ENCODE measurements at places on chromosomes 1 and 21. TPM values are rescaled to one million over a fixed set of nuclear protein-coding genes. Genes with fewer than 3 reads are reported as not detected.
A peak's percentile ranks its signal among the peaks of the same experiment; 100 is the strongest.

- H3K27ac ChIP-seq, result no peak overlapping the region
- no peaks in the 10 kb centered on the region for H3K27me3 ChIP-seq
- H3K36me3 ChIP-seq, result no peaks in the 10 kb centered on the region
Observed at GRCh38 chr1:116331523-116331922, 41.5 kb upstream of the ATP1A1 start.

The SUSD4 gene
- total RNA-seq, result 0.59 TPM

DNA sequence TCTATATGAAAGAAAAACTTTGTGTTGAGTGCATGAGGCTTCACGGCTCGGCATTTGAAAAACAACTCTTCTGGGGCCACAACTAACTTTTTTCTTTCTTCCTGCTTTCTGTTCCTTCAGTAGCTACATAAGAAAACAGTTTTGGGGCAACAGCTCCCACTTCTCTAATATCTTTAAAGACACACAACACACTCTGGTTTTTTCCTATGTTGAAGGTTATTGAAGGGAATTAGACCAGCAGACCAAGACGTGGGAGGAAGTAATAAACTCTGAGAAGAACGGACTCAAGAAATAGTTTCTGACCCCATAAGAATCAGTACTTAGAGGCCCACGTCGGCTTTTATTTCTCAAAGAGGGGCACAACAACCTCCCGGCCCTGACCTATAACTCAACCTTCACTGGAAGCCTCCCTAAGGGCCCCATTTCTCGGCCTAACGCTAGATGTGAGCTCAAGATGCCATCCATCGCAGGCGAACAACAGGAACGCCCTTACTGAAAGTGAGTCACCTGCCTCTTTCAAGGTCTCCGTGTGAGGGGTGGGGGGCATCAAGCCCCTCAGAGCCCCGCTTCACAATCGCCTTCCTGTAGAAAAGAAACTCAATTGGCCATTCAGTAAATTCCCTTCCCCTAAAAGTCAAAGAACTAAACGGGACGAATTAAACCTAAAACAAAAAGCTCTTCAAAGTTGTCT is 844 bp downstream of the ZMYM6 start:
- H3K36me3 ChIP-seq, result no peaks in the 10 kb centered on the region
- H3K4me3 ChIP-seq, result peak overlapping the region; percentile 78
- H3K4me1 ChIP-seq, result peaks cover 17% of the 10 kb centered on the region
- H3K27me3 ChIP-seq, result no peaks in the 10 kb centered on the region
- DNase-seq, result no peak

The RNU1-4 gene
- 1,685 TPM for total RNA-seq

- DNase-seq, result no peak
- peaks cover 76% of the 10 kb centered on the region for H3K4me1 ChIP-seq
- no peaks in the 10 kb centered on the region for H3K36me3 ChIP-seq
- no peak overlapping the region for H3K27ac ChIP-seq
- H3K27me3 ChIP-seq, result no peaks in the 10 kb centered on the region
- no peak overlapping the region for H3K4me3 ChIP-seq
Observed at GRCh38 chr1:26858891-26859640, 3.9 kb upstream of the SFN start.

- no peak overlapping the region for H3K4me3 ChIP-seq
- no peak overlapping the region for H3K27ac ChIP-seq
- DNase-seq, result no peak
- H3K4me1 ChIP-seq, result no peaks in the 10 kb centered on the region
- H3K36me3 ChIP-seq, result no peaks in the 10 kb centered on the region
- H3K27me3 ChIP-seq, result no peaks in the 10 kb centered on the region
Observed at GRCh38 chr1:95547005-95547404, 313.0 kb downstream of the RWDD3 start.

DNA sequence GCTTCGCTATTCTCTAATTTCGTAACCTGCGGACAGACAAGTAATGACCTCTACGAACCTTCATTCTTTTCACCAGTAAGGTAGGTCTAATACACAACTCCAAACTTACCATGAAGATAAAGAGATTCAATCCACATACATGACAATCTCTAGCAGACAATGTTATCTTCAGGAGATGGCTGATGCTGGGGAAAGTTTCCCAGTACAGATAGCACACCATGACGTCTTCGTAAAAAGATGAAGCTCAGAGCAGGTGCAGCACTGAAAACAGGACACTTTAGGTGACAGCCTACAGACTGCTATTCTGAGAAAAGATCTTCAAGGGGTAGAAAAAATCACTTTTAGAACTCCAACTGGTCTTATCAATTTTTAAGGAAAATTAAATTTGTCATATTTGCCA is 41.3 kb downstream of the ZNF281 start:
- no peak overlapping the region for H3K27ac ChIP-seq
- no peak for DNase-seq
- H3K27me3 ChIP-seq, result no peaks in the 10 kb centered on the region
- peaks cover 5% of the 10 kb centered on the region for H3K4me1 ChIP-seq

DNA sequence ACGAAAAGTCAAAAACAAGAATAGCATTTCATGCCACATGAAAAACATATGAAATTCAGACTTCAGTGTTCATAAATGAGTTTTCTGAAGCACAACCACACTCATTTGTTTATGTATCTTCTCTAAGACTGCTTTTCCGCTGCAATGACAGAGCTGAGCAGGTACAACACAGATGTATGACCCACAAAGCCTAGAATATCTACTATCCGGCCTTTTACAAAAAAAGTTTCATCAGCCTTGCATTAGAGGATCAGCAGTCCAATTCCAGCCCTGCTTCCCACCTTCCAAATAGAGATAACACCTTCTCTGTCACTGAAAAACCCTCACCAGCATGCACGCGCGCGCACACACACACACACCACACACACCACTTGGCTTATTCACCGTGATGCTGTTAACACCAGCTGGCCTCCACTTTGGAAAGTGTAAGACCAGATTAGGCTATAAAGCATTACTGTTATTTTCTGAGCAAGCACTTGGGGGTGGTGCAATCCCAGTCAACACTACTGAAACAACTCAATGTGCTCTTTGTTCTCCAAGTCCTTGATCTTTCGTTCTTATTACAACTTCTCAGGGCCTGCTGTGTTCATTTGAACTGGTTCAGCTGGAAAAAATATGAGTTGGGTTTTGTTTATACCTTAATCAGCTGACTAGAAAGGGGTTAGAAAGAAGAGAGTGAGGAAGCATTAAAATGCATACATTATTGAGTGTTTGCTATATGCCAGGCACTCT is 90.0 kb downstream of the GLUL start:
- peak; percentile 42 for DNase-seq
- no peak overlapping the region for H3K27ac ChIP-seq
- no peaks in the 10 kb centered on the region for H3K36me3 ChIP-seq
- H3K27me3 ChIP-seq, result no peaks in the 10 kb centered on the region

The CSTB gene
- 57.5 TPM for total RNA-seq

The LORICRIN gene
- total RNA-seq, result not detected

GRCh38 chr1:193520472-193520871 is 334.1 kb upstream of the B3GALT2 start:
- H3K4me1 ChIP-seq, result no peaks in the 10 kb centered on the region
- H3K27me3 ChIP-seq, result no peaks in the 10 kb centered on the region
- no peak overlapping the region for H3K4me3 ChIP-seq
- H3K36me3 ChIP-seq, result no peaks in the 10 kb centered on the region

- H3K27me3 ChIP-seq, result no peaks in the 10 kb centered on the region
- no peak overlapping the region for H3K27ac ChIP-seq
- peaks cover 11% of the 10 kb centered on the region for H3K4me1 ChIP-seq
- H3K36me3 ChIP-seq, result no peaks in the 10 kb centered on the region
Observed at GRCh38 chr1:93851327-93851712, 27.7 kb downstream of the DNTTIP2 start.

The S100A8 gene
- 1.4 TPM for total RNA-seq

GRCh38 chr1:82125119-82125518 is 324.4 kb downstream of the ADGRL2 start:
- no peak overlapping the region for H3K27ac ChIP-seq
- no peaks in the 10 kb centered on the region for H3K4me1 ChIP-seq
- H3K27me3 ChIP-seq, result no peaks in the 10 kb centered on the region
- DNase-seq, result no peak
- no peak overlapping the region for H3K4me3 ChIP-seq
- no peaks in the 10 kb centered on the region for H3K36me3 ChIP-seq

GRCh38 chr1:44723064-44723463 is 7.9 kb downstream of the RNU5D-1 start:
- no peak overlapping the region for H3K27ac ChIP-seq
- H3K4me1 ChIP-seq, result peaks cover 46% of the 10 kb centered on the region
- no peaks in the 10 kb centered on the region for H3K27me3 ChIP-seq
- H3K36me3 ChIP-seq, result no peaks in the 10 kb centered on the region
- DNase-seq, result no peak

- H3K36me3 ChIP-seq, result 0 out of 2 replicates have a peak, but pooled peaks cover 3% of the 10 kb centered on the region
- no peaks in the 10 kb centered on the region for H3K27me3 ChIP-seq
- H3K27ac ChIP-seq, result no peak overlapping the region
- no peak for DNase-seq
- H3K4me1 ChIP-seq, result peaks cover 5% of the 10 kb centered on the region
Observed at GRCh38 chr1:17633654-17634053, 94.2 kb downstream of the ARHGEF10L start.

DNA sequence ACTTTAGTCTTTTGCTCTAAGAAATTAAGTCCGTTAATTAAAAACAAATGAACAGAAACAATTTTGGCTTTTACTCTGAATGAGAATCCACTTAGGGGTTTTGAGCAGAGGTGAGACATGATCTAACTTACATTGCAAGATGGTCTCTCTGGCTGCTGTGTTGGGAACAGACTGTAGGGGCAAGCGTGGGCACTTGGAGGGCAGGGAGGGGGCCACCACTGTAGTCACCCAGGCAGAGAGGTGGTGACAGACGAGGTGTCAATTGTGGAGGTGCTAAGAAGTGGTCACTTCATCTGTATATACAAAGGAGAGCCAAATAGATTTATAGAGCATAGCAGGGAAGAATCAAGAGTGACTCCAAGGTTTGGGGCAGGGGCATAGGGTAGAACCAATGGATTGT is 71.1 kb upstream of the IRF2BP2 start:
- H3K36me3 ChIP-seq, result no peaks in the 10 kb centered on the region
- DNase-seq, result no peak
- no peak overlapping the region for H3K27ac ChIP-seq
- no peaks in the 10 kb centered on the region for H3K27me3 ChIP-seq
- H3K4me3 ChIP-seq, result no peak overlapping the region
- peaks cover 12% of the 10 kb centered on the region for H3K4me1 ChIP-seq

DNA sequence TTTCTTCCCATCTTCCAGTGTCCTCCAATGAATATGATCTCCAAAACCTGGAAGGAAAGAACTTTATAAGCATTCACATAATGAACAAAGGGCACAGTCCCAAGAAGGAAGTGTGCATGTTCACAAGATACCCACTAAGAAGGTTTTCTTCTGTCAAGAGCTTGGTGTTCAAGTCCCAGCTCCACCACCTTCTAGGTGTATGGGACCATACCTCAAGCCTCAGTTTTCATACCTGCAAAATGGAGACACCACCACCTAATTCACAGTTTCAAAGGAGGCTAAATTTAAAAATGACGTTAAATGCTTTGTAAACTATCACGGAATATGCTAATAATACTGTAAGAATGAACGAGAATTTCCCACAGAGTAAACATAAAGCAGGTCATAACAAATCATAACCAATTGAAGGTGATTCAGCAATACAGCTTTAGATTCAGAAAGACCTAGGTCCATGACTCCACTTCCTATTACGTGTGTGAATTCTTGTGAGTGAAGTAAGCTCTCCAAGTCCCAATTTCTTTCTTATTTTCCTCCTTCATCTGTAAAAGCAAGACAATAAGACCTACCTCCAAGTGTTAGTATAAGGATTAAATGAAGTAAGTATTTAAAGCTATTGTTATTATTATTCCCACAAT is 8.1 kb upstream of the KTI12 start:
- no peaks in the 10 kb centered on the region for H3K4me1 ChIP-seq
- no peak overlapping the region for H3K27ac ChIP-seq
- peaks cover 7% of the 10 kb centered on the region for H3K36me3 ChIP-seq
- H3K27me3 ChIP-seq, result no peaks in the 10 kb centered on the region
- H3K4me3 ChIP-seq, result no peak overlapping the region

- no peak overlapping the region for H3K4me3 ChIP-seq
- no peaks in the 10 kb centered on the region for H3K4me1 ChIP-seq
- no peak overlapping the region for H3K27ac ChIP-seq
- no peaks in the 10 kb centered on the region for H3K27me3 ChIP-seq
Observed at GRCh38 chr21:32739946-32740345, 12.1 kb upstream of the SYNJ1 start.

GRCh38 chr1:33317354-33317753 is 3.5 kb downstream of the A3GALT2 start:
- H3K36me3 ChIP-seq, result no peaks in the 10 kb centered on the region
- H3K27me3 ChIP-seq, result no peaks in the 10 kb centered on the region
- H3K27ac ChIP-seq, result no peak overlapping the region
- no peak for DNase-seq
- no peak overlapping the region for H3K4me3 ChIP-seq

- no peaks in the 10 kb centered on the region for H3K27me3 ChIP-seq
- H3K27ac ChIP-seq, result no peak overlapping the region
- H3K4me1 ChIP-seq, result peaks cover 17% of the 10 kb centered on the region
- H3K4me3 ChIP-seq, result no peak overlapping the region
- H3K36me3 ChIP-seq, result no peaks in the 10 kb centered on the region
- no peak for DNase-seq
Observed at GRCh38 chr1:58548371-58548770, 1.8 kb upstream of the OMA1 start.

The ANKRD13C gene
- 21.1 TPM for total RNA-seq

DNA sequence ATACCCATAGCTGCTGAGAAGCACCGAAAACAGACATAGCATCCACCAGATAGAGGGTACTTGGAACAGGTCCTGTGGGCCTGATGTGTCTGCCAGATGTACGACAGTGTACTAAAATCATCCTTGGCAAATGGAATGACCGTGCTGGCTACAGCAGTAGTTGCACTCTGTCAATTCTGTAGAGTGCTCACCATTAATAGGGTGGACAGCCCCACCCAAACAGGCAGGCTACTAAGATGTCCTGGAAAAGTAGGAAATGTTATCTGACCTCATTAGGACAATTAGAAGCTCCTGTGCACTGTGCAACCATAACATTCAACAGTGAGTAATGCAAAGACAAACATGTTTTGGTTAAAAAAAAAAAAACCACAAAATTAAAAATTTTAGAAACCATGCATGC is 106.2 kb downstream of the PTPN14 start:
- H3K27me3 ChIP-seq, result no peaks in the 10 kb centered on the region
- peaks cover 65% of the 10 kb centered on the region for H3K4me1 ChIP-seq
- no peaks in the 10 kb centered on the region for H3K36me3 ChIP-seq
- no peak for DNase-seq

DNA sequence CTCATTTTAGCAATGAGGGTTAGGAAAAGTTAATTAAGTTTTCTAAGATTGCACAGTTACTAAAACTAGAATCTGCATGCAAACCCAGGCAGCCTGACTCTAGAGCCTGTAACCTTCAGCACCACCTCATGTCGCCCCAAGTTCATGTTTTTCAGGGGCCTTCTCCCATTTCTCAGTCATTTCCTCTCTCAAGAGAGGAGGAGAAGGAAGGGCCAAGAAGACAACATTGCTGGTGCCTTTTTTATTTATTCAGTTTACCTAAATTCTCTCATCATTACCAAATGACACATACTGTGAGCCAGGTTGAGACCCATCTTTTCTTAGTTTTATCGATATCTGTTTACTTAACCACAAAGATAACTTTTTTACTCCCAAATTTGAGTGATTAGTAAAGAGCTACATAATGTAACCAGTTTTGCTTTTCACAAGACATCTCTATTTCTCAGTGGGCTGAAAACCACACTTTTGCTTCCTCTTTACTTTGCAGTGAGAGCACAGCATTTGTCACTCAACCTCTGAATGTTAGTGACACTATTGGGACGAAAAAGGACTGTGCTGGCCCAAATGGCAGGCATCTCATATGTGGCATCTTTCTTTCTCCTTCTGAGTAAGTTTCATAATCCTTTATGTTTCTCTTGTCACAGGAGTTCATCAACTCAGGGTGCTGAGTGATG is at the start of gene CD101:
CD101 (plus strand) TSS at position 507 of the 674 bp plus-strand sequence; CDS start at position 565, 58 bp downstream.
- H3K27me3 ChIP-seq, result no peaks in the 10 kb centered on the region
- no peaks in the 10 kb centered on the region for H3K36me3 ChIP-seq
- no peak within 1 kb of the TSS for H3K4me3 ChIP-seq

- DNase-seq, result no peak
- no peak overlapping the region for H3K27ac ChIP-seq
- H3K36me3 ChIP-seq, result no peaks in the 10 kb centered on the region
- H3K27me3 ChIP-seq, result no peaks in the 10 kb centered on the region
- no peak overlapping the region for H3K4me3 ChIP-seq
Observed at GRCh38 chr1:226420897-226421296, 13.0 kb upstream of the PARP1 start.
